ENCODE measurements at places on chromosomes 1 and 21.
A peak's percentile ranks its signal among the peaks of the same experiment; 100 is the strongest.

DNA sequence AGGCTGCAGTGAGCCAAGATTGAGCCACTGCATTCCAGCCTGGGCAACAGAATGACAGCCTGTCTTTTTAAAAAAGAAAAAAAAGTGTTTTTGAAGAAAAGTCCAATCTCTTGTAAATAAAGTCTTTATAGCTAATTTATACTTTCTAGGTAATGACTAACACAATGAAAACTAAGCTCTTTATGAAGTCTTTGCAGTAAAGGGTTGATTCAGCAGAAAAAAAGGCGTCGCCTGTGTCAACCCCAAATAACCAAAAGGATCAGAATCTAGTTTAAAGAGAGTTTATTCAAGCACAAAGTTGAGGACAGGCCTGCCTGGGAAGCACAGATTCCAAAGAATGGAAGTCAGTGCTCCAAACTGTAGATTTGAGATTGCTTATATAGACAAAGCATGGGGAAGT, 14.3 kb upstream of the PGBD2 start:
- DNase-seq, result no peak

DNA sequence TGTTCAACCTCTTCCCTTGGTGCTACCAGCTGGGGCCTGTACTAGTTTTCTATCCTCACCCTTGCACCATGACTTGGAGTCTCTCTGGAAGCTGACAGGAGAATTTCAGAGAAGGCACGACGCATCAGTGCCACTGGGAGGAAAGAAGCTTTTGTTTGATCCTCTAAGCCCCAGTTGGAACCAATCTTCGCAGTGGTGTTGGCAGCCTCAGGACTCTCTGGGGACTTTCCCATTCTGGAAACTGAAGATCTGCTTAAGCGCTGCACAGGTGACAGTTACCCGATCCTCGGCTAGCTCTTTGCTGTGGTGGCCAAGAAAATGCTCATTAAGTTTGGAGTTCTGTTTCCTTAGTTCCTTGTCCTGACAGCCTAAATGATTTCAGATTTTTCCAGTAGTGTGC, 222.3 kb downstream of the RHOU start:
- DNase-seq, result no peak

DNA sequence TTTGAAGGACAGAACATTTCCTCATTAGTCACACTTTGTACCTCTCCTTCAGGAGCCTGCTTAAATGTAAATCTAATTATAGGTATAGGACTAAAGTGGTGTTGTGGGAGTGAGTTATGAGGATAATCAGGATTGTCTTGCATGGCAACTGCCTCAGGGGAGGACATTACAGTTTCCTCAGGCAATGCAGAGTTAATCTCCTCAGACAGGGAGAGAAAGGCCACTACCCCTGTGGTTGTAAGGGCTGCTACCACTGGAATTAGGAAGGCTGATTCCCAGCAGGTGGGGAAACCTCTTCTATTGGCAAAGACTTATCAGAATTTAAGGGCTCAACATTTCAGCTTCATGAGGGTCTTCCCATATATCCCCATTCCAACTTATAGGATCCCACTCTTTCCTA, 286.8 kb upstream of the PBX1 start:
- no peak for DNase-seq

DNA sequence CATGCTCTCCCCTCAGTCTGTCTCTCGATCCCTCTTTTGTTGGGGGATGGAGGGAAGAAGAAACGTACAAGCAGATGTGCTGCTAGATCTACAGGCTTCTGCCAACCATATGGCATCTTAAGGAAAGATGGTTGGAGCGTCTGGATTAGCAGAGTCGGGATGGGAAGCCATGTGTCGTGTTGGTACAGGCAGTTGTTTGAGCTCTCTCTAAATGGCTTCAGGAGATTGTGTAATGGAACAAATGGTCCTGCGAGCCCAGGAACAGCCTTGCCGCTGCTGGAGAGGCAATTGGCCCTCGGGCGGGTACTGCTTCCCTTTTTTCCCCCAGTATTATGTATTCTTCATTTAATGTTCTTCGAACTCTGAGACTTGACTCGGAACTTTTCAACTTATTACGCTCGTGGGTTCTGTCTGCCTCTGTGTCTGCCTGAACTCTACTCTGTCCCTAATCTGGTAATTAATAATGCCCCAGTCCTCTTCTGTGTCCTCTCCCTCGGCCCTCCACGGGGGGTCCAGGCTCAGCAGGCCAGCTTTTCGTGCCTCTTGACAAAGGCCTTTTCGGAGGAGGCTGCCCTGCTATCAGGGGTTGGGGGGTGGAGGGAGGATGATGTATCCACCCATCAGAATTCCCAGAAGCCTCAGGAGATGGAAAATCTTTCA, 215.3 kb downstream of the SDCCAG8 start:
- DNase-seq, result no peak

DNA sequence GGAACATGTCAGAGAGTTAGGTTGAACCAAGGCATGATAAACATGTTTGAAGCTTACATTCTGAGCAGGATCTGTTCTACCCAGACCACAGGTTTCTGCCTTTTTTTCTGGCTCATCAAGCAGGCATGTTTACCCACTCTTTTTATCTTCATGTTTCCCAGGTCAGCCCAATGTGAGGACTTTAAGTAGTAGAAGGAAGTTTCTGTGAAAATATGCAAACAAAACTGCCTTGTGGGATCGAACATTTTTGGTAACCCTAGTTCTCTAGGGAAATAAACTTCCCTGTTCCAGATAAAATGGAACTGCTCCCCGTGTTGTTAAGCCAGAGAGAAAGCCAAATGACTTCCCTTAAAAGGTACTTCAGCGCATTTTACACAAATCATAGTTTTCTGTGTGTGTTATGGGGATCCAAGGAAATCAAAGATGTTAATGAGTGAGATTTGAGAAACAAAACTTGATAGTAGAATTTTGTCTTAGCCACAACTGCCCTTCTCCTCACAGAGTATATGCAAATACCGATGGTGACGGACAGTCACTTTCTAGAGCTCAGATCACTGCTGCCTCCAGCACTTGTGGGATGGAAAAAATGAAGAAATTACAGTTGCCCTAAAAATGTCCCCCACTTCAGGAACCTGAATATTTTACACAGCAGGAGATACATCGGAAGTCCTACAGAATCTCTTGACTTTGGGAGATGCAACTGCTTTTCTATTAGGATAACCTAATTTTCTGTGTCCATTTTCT, 765 bp upstream of the HIPK1 start:
- peak; percentile 15 for DNase-seq

GRCh38 chr1:201096977-201097856, 15.0 kb downstream of the CACNA1S start:
- no peak for DNase-seq

GRCh38 chr1:158146739-158147138, 34.0 kb upstream of the CD1D start:
- DNase-seq, result no peak

- DNase-seq, result no peak
Measured at GRCh38 chr1:82962658-82963057, 1036.3 kb downstream of the TTLL7 start.

All from GM03348 (cell line).